ENCODE measurements at places on chromosomes 16 and 17.

DNA sequence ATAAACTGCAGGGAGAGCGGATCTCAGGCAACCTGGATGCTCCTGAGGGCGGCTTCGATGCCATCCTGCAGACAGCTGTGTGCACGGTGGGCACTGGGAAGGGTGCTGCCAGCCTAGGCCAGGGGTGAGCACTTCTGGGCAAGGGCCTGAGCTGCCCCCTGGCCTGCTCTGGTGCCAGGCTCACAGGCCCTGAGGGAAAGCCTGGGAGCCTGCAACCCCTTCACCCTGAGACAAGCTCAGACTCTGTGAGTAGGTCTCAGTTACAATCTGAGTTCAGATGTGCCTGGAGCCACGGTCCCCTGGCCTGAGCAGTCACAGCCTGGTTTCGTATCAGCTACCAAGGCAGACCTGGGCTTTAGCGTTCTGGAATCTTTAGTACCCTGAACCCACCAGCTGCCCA, 8.1 kb downstream of the ITGB4 start:
- DNase-seq = no peak

- no peak for DNase-seq
Observed at GRCh38 chr16:75494184-75494583, 1.1 kb downstream of the CHST6 start.

- DNase-seq = no peak
Observed at GRCh38 chr16:49811644-49812334, 44.1 kb downstream of the ZNF423 start.

- DNase-seq = no peak
Observed at GRCh38 chr17:76004750-76005262, 4.2 kb downstream of the CDK3 start.
